ENCODE measurements at places on chromosomes 12 and 14. TPM values are rescaled to one million over a fixed set of nuclear protein-coding genes. Genes with fewer than 3 reads are reported as not detected.

The CIDEB gene
- total RNA-seq = 0.19 TPM

The EEA1 gene
- total RNA-seq = 9.3 TPM

The GPRC5D gene
- total RNA-seq = not detected

The KLHDC1 gene
- total RNA-seq = 0.76 TPM

The OTX2 gene
- not detected for total RNA-seq

The TAS2R13 gene
- not detected for total RNA-seq

The PPM1H gene
- 8.0 TPM for total RNA-seq

The OTOGL gene
- not detected for total RNA-seq

The C12orf50 gene
- total RNA-seq = not detected

The KCNJ8 gene
- total RNA-seq = 0.34 TPM

The IRAK3 gene
- total RNA-seq = 0.14 TPM

The MANSC1 gene
- 4.3 TPM for total RNA-seq

The EML5 gene
- 1.0 TPM for total RNA-seq

The DIO3 gene
- not detected for total RNA-seq

The MYO1A gene
- total RNA-seq = 0.17 TPM

The KLRC3 gene
- total RNA-seq = 0.37 TPM

The AJUBA gene
- 40.1 TPM for total RNA-seq

The NRIP2 gene
- not detected for total RNA-seq

The SERPINA3 gene
- 6.6 TPM for total RNA-seq

Data from A549 treated with RU486 at 1 μM for 4 hours (cell line).